ENCODE measurements at places on chromosomes 6 and 20.

DNA sequence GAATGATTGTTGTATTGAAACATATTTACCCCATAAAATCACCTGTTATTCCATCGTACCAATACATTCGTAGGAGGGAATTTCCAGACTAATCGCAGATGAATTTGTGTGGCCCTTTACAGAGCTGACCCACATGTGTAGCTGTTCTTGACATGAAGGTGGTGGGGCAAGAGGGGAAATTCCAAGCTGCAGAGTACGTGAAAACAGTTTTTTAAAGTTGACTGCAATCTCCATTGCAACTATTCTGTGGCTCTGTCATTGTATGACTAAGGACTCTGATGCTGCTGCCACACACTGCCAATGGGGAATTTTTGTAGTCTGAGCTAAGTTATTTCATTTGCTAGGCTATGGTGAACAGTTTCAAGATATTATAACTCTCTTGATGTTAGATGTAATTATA is 46.4 kb upstream of the ADTRP start:
- no peak for DNase-seq

DNA sequence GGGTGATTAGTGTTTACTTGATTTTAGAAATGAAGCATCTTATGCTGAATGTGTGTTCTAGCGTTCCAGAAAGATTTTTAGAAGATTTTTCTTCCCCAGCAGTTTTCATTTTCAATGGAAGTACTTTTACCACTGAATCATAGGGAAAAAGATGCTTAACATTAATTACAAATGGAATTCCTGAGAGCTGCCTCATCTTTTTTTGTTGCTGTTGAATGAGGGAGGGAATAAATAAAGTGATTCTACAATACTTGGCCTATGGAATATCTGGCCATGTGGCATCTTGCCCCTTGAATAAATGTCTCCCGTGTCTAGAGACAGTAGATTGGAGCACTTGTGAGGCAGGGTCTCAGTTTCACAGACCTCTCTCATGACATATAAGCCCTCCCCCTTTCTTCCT is 44.1 kb upstream of the SLC22A1 start:
- DNase-seq = no peak

- DNase-seq = no peak
Observed at GRCh38 chr20:50594591-50595432, 84.6 kb downstream of the PTPN1 start.

DNA sequence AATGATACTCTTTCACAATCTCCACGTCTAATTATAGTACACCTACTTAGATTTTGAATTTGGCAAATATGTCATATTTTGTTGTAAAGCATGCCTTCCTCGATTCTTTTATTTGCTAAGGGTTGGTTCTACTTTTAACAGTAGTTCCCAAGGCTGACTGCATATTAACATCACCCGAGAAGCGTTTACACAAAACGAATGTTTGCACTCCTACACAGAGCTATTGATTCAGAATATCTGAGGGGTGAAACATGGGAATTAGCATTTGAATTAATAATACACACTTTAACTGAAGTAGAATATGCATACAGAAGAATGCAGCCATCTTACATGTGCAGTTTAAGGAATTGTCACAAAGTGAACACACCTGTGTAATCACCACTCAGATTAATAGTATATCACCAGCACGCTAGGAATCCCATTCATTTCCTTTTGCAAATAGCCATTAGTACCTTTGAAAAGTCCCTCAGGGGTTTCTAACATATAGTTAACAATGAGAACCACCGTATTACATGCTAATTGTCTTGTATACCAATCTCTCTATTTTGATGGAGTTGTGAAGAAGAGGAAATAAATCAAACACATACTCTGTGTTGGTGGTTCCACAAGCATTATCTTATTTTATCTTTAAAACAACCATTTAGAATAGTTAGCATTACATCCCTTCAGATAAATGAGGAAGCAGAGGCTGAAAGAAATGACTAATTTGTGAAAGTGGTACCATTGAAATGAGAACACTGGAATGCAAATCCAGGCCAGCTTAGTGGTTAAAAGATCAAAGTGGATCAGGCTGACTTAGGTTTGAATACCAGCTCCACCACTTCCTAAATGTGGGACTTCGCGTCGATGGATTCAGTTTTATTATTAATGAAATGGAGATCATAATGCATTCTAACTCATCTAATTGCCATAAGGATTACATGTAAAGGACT is 317.6 kb downstream of the HDGFL1 start:
- no peak for DNase-seq

DNA sequence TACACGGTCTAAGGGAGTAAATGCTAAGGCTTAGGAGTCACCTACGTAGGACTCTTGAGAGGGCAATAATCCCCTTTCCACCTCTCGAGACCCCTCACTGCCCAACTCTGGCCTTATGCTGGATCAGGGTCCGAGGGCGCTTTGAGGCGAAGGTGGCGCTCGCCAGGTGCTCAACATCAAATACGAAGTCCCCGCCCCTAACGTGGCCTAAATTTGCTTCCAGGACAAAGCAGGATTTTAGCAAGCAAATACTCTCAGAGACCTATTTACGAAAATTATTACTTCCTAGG is 406 bp upstream of the TRIM26 start:
- DNase-seq = no peak

DNA sequence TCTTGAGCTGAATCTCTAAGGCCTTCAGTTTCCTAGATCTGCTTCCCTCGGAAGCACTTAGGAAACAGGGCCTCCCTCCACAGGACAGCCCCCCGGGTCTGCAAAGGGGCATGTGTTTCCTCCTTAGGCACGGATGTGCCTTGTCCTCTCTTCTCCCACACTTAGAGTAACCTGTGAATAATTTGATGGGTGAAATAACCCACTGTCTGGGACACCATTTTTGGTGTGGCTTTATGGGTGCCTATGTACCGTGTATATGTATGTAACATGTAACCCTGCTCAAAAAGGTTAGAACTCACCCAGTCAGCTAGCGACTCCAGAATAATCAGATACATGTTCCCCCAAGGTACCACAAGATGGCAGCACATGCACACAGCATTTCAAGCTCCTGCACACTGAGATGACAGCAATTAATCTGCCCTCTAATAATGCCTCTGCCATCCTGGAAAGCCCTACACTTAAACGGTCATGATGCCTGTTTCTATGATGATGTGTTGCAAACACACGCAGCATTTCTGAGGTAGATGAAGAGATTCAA is 212.0 kb upstream of the PROKR2 start:
- DNase-seq = peak; percentile 42

DNA sequence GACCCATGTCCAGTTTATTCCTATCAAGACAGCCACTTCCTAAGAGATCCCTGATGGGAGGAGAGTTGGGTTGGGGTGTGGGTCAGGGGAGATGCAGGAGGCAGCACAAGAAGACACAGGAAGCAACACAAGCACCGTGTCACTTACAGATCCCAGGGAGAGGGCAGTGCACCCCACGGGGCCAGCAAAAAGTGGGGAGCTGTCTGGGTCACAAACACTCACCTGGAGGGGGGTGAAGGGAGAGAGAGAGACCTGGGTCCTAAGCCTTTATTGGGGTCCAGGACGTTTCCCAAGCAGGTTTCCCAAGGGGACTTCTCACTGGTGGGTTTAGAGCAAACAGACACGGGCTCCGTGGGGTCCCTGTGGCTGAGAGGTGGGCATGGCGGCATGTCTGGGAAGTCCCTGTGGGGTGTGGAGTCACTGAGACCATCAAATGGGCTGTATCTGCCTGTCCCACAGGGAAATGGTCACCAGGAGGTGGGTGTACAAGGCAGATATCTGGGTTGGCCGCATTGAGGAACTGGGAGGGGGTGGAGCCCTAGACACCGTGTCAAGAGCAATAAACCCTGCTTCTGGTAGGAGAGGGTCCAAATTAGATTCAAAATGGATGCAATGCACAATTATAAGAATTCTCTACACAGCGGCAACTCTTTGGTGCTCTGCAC is 1.6 kb upstream of the CD93 start:
- no peak for DNase-seq

DNA sequence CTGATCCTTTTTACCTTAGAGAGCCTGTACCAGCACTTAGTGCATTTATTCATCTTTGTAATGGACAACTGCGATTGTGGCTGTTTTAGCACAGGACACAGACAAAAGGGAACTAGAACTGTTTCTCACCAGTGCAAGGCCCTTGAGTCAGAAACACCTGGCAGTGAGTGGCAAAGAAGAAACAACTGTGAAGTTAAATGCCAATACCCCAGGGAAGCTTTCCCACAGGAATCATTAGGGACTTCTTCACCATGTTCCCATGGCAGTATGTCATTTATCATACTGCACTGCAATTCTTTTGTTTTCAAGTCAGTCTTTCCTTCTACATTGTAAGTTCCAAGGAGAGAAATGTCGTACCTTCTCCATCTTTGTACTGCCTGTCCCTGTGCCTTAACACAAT is 28.6 kb upstream of the CDYL start:
- DNase-seq = no peak

DNA sequence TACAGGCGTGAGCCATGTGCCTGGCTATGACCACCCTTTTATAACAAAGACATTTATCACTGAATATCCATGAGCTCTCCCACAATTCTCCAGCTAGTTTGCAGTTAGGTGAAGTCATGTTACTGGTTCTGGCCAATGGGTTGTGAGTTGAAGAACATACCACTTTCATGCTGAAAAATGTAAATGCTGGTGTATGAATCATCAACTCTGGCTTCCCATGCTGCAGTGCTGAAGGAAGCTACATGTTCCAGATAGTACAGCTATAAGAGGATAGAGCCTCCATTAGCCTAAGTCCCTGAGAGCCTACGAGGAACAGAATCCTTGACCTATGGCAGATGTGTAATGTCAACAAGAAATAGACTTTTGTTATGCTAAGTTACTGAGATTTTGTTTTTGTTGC is 180.4 kb downstream of the BTBD9 start:
- DNase-seq = no peak

- no peak for DNase-seq
Observed at GRCh38 chr6:39929039-39929732, 5.1 kb downstream of the MOCS1 start.

GRCh38 chr20:15033269-15033668 is 695.9 kb upstream of the FLRT3 start:
- DNase-seq = no peak

DNA sequence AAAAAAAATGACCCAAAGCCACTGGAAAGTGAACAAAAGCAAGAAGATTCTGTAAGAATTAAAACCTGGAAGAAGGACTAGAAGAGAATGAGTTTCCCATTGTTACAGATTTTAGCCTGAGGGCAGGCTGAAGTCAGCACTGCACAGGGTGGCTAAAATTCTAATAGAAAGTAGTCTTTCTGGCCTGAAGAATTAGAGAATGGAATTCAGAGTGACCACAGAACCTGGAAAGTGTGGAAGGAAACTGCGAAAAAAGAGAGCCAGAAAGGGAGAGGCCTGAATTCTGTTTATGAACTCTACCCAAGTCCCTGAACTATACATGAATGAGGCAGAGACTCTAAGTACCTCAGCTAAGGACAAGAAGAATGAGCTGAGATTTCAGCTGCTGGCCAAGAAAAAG is 38.9 kb upstream of the FILIP1 start:
- no peak for DNase-seq

GRCh38 chr6:45724511-45724910 is 291.1 kb downstream of the CLIC5 start:
- no peak for DNase-seq

DNA sequence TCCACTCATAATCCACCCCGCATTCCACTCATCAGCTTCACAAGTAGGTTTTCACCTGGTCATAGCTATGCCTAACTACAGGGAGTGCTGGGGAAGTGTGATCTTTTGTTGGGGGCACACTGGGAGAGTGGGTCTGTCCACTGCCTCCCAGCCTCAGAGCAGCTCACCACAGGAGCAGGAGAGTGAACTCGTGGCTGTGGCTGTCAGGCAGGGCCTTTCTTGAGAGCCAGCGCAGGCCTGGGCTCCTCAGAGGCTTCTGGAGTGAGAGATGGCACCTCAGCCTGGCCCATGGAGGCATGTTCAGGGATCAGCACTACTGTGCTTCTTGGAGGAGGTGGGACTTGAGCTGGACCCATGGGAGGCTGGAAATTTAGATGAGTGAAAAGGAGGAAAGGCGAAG is 4.0 kb upstream of the GNRH2 start:
- no peak for DNase-seq

DNA sequence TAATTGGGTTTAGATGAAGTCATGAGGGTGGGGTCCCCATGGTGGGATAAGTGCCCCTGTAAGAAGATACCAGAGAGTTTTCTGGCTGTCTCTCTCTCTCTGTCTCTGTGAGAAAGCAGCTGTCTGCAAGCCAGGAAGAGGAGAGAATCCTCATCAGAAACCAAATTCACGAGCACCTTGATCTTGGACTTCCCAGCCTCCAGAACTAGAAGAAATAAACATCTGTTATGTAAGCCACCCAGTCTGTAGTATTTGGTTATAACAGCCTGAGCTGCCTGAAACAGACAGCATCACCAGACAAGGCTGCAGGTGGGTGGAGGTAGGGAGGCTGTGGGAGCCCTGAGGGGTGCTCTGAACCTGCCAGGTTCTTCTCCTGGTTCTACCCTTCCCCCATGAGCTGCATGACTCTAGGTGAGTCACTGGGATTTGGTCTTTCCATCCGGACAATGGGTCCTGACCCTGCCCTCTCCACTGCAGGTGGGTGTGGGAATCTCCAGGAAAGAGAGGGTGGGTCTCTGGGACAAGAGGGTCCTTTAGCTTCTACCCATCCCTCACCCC is 34.3 kb upstream of the VEGFA start:
- DNase-seq = no peak

- DNase-seq = no peak
Observed at GRCh38 chr20:45971425-45971674, 653 bp downstream of the ZNF335 start.

DNA sequence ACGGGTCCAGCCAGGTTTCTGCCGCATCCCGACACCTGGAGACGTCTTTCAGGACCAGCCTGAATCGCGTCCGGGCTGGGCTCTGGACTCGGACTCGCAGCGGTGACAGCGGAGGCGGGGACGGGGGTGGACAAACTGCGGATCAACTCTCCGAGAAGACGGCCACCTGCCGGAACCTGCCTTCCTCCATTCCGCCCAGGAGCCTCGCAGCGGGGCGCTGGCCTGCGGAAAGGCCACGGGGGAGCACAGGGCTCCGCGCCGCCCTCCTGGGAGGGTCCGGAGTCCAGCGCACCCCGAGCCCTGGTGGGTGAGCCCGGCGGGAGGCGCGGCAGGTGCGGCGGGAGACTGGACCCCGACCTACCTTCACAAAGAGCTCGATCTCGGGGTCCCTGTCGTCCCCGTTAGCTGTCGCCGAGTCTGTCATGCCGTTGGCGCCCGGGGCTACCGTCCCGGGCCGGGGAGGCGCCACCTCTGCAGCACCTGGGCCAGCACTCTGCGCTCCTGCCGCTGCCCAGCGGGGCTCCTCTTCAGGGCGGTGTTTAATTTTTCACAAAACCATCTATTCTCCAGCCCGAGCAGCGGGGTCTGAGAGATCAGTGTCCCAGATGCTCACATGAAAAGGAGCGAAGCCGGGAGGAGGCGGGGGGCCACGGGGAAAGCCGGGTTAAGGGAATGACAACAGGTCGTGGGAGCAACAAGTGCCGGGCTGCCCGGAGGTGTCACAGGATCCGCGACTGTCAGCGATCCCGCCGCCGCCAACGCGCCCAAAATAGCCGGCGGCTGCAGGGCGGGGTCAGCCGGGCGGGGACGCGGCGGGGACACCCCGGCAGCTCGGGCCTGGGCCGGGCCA is at the start of gene CLIC5:
Gene CLIC5, minus strand, starts transcription at position 742 of the 850 bp plus-strand sequence. Its CDS starts 318 bp downstream, at position 424.
- no peak for DNase-seq

GRCh38 chr6:106186714-106187113 is 100.6 kb downstream of the PRDM1 start:
- no peak for DNase-seq

GRCh38 chr20:25739615-25740320 is 43.1 kb upstream of the ZNF337 start:
- DNase-seq = no peak
